ENCODE measurements at places on chromosomes 2 and 18.

GRCh38 chr2:8441986-8442385 is 239.9 kb upstream of the ID2 start:
- no peak for DNase-seq

DNA sequence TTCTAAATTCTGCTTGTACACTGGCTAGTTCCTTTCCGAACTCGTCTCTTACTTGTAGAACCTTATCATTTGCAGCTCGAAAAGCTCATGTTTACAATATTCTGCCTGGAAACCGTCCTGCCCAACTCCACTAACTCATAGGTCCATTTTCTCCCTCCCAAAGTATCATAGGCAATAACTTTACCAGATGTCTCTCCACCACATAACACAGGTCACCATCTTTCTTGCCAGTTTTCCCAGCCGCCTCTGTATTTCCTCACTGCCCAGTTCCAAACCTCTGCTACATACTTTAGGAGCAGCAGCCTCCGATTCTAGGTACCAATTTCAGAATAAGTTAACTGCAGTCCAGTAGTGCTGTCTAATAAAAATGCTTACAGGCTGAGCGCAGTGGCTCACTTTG is 259.5 kb downstream of the GLI2 start:
- DNase-seq, result no peak

- no peak for DNase-seq
These were observed 59.9 kb upstream of the TANK start for GRCh38 chr2:161100211-161100895.

GRCh38 chr18:46140173-46140572 is 36.0 kb downstream of the HAUS1 start:
- no peak for DNase-seq

GRCh38 chr18:63788447-63789096 is 13.4 kb downstream of the SERPINB7 start:
- DNase-seq, result peak; percentile 44

GRCh38 chr18:60389314-60389713 is 16.7 kb upstream of the MC4R start:
- no peak for DNase-seq

DNA sequence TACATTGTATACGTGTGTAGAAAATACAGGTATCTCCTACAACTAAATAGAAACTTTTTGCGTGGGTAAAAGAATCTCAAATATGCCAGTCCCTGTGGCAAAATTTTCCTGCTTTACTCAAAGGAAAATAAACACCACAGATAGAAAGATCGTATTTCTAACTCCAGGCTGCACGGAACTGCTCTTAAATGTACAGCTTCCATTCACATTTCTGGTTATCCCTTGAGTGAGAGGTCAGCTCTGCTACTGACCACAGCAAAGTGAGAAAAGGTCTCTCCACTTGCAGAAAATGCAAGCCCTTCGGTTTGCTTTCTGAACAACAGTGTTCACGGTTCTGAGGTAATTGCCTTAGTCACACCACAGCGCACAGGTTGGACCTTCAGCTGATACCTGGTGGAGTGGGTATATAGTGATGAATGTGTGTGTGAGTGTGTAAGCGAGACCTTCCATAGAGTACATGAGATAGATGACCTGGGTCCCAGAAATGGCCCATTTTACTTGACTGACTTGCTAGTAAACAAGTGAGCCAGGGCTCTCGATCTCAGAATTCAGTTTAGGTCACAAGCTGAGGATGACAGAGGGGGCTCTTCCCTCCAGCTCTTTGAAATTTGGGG is 52.1 kb downstream of the ALPK2 start:
- DNase-seq, result no peak

GRCh38 chr18:3595369-3596273 is 145.6 kb downstream of the TGIF1 start:
- no peak for DNase-seq

All from Jurkat, Clone E6-1 (cell line).